ENCODE measurements at places on chromosomes 3 and 15.

GRCh38 chr3:188546835-188547670 is 393.1 kb downstream of the LPP start:
- no peak for DNase-seq

DNA sequence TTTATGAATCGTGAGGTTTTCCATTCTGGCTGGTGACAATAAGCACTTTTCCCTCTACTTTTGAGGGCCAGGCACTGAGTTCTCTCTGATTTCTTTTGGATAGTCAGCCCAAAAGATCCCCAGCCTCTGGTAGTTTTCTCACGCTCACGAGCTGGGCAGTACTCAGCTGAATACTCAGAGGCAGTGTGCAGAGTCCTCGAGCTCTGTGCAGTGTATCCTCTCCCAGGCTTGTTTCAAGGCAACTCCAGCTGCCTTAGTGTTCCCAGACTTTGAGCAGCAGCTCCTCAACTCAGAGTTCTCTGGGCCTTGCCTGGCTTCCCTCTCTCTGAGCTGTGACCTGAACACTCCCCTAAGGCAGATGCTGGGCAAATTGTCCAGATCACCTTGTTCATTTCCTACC is 59.1 kb upstream of the IQSEC1 start:
- DNase-seq, result no peak

DNA sequence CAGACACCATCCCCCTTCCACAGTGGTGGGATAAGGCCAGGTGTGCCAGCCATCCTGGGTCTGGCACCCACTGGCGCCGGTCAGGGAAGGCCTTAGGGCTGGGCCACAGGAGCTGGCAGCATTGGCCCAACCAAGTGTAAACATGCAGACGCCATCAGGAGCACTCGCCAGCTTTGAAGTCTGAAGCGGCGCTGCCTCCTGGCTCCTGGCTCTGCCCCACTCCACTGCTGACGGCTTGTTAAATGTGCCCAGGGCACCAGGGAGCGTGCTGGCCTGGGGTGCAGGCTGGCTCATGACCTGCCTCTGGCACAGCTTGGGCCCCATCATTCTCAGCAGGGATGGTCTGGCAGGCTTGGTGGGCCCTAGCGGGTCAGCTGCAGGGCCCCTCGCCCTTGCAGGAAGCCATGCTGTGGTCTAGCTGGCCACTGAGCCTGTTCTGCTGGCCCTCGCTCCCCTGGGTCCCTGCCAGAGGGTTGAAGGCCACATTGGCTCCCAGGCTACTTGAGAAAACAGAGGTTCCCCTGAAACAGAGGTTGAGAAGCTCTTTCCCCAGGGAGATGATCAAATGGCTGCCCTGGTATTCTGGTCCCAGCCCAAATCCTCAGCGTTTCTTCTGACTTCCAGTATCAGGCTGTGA is 116.6 kb downstream of the DNAJB8 start:
- no peak for DNase-seq

DNA sequence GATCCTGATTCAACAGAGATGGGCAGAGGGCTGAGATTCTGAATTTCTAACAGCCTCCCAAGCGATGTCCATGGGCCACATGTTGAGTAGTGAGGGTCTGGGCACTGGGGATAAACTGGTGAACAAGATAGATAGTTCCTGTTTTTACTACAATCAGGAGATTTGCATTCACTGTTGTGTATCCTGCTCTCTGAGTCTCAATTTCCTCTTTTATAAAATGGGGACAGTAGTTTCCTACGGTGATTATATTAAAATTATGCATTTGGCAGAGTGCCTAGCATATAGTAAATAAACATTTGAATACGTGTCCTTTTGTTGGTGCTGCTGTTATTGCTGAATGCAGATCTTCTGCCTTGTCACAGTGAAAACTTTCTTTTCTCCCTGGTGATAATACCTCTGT is 102.5 kb downstream of the MYH15 start:
- DNase-seq, result no peak

GRCh38 chr3:135513106-135514059 is 452.1 kb upstream of the PPP2R3A start:
- DNase-seq, result peak; percentile 73

GRCh38 chr3:172309741-172310427 is 138.4 kb downstream of the GHSR start:
- DNase-seq, result no peak

DNA sequence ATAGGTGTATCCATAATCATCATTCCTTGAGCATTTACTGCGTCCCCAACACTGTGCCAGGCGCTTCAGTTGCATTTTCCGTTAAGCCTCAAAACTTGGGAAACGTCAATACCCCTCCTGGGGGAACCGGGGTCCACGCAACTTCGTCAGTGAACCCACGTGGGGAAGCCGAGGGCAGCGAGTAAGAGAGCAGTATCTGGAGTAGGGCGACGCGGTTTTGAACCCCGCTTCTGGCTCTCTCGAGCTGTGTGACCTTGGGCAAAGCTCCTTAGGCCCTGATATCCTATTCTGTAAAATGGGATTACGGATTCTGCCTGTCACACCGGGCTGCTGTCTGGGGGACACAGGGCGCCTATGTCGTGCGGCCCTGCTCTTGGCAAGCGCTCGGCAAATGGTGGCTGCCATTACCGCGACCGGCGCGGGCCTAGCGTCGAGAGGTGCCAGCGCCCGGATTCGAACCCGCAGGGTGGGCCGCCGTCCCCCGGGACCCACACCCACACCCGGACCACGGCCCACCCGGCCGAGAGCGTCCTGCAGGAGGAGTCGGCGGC is 590 bp downstream of the POLG start:
- DNase-seq, result no peak

DNA sequence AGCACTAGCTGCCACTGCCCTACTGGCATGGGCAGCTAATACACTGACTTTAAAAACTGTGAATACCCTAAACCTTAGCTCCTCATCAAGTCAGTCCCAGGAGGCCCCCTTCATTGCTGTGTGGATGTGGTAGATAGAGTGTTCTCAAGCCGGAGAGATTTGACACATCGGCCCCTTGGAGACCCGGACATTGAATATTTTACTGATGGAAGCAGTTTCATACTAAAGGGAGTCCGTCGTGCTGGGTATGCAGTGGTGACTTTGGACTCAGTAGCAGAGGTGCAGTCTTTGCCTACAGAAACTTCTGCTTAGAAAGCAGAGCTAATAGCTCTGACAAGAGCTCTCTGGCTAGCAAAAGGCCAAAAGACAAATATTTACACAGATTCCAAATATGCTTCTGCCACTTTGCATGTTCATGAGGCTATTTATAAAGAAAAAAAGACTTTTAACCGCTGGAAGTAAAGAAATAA is 17.5 kb downstream of the CCR4 start:
- no peak for DNase-seq

DNA sequence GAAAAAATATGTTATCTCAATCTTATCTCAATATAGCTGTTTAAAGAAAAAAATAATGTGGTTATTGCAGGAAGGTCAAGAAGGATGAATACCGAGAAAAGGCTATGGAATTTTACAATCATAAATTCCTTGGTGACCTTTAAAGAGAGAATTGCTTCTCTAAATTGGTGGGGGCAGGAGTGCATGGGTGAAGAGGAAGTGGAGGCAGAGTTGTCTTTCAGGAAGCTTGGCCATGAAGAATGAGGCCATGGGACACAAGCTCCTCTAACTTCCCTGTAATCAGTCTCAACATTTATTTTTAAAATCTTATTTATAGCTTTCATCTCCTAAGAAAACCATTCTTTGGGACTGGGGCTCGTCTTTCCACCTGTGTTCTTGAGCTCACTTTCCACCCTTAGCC is 22.4 kb upstream of the ALDH1A2 start:
- DNase-seq, result no peak

DNA sequence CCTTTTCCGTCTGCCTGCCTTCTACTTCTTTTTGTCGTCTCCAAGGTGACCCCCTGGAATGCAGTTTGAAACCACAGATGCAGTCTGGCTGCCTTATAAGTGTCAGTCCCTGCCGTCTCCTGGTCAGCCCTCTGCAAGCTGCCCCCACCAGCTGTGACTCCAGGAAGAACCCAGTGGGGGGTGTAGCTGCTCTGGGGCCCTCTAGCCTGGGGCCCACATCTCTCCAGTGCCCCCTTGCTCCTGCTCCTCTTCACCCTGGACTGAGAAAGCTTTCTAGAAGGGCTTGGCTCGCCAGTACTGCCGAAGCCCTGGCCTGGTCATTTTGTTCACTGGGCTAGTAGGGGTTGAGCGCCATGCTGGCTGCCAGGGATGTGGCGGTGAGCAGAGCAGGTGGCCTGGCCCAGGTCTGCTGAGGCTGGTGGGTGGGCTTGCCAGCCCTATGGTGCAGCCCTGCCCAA is 21.3 kb downstream of the SYNM start:
- no peak for DNase-seq

DNA sequence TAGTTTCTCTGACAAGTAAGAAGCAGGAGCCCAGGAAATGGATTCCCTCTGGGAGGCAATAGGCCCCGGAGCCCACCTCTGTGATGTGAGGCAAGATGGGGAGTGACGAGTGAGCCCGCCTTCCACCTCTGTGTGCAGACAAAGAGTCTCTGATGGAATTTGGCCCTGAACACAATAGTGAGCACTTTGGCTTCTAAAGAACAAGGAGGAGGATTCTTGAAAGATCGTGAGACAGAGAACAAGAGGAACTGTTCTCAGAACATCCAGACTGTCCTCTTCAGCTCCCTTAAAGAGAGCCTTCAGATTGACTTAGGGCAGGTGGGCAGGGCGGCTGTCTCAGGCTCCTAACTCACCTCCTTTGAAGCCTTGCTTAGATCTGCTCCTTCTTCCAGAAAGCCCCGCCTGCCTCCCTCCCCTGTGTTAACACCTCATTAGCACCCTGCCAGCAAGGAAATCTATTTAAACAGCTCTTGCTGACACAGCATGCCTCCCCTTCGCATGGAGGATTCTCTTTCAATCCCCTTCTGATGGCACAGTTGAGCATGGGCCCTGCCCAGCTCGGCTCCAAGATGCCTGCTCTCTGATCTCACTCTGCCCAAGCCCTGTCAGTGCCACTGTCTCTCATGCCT is 430.3 kb downstream of the NTRK3 start:
- DNase-seq, result no peak

DNA sequence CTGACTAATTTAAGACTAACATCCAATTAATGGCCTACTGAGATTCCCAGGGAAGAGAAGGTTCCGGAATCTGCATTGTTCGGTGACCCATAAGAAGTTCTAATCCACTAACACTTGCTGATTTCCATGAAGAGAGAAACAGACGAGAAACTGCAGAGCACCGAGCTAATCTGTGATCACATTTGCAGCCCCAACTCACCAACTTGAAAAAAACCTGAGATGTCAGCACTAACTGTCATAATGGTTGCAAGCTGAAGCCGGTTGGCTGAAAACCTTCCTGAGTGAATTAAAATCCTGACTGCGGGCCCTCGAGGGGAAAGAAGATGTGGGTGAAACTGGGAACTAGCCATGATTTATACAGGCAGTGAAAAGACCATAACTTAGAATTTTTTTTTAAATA is 204.8 kb upstream of the IGF1R start:
- DNase-seq, result peak; percentile 29

DNA sequence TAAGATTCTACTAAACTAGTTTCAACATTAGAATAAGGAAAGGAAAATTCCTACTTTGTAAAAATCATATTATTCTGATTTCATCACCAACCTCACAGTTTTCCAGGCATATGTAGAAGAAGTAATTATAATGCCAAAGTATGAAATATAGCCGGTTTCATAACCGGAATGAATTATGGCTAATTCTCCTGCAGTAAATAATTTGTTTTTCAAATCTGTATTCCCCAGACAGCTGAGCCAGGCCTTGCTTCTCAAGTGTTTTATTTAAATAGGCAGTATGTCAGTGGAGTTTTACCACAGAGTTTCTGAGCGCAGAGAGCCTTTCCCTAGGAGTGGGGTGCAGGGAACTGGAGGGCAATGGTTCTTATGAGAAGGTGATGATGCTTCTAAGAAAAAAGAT is 8.7 kb upstream of the CPA3 start:
- no peak for DNase-seq

GRCh38 chr15:57916695-57917094 is 148.8 kb downstream of the ALDH1A2 start:
- DNase-seq, result no peak

DNA sequence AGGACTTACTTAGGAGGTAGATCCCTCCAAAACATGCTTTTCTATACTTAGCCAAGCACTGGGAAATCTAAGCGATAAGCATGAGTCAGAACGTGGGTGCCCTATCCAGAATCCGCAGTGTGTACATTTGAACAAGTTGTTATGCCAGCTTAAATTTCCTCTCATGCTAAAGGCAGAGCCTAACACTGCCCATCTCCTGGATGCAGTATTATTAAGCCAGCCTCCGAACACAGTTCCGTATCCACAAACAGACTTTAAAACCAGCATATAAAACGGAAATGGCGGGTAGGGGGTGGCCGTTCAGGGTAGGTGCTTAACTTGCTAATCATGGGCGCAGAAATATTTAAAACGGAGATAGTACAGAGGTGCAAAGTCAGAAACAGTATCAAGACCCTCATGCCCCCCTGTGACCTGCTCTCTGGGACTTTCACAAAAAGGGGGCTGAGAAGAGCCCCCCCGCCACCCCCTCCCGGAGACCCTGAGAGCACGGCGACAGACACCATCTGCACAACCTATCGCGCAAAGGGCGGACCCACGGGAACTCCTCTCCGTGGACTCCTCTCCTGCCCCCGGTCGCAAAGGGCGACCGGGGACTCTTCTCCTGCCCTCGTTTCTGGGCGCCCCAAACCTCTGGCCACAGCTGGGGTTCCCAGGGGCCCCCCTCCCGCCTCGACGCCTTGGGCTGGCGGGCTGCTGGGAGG is 889 bp upstream of the LRRIQ4 start:
- peak; percentile 22 for DNase-seq

DNA sequence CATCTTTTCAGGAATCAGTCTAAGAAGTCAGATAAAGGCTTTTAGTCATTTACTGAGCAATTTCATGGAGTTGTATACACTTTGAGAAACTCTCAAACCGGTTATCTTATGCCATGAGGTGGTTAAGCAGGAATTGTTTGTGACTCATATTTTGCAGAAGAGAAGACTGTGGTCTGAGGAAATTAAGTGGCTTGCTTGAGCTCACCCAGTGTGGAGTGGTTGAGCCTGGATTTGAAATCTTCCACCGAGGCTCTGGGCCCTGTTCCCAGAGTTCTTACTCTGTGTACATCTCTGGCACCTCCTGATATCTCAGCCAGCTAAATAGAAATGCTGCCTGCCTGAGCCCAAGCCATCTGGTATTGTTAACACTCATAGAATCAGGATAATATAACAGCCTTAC is 37.8 kb upstream of the BCL6 start:
- peak; percentile 9 for DNase-seq

DNA sequence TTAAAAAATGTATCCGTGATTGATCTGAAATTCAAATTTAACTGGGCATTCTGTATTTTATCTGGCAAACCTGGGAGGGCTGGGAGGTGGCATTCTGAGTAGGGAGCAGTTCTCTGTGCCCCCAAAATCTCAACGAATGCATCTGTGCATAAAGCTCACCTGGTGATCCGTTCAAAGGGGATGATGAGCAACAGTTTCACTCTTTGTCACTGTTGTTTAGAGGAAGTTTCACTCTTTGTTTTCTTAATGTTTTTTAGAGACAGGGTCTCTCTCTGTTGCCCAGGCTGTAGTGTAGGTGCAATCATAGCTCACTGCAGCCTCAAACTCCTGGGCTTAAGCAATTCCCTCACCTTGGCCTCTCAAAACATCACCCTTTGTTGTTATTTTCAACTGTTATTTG is 186.7 kb downstream of the SSR3 start:
- DNase-seq, result no peak

GRCh38 chr3:141442914-141443313 is 43.9 kb upstream of the RASA2 start:
- DNase-seq, result no peak
